ENCODE measurements at places on chromosomes 11 and 22.
A peak's percentile ranks its signal among the peaks of the same experiment; 100 is the strongest.

DNA sequence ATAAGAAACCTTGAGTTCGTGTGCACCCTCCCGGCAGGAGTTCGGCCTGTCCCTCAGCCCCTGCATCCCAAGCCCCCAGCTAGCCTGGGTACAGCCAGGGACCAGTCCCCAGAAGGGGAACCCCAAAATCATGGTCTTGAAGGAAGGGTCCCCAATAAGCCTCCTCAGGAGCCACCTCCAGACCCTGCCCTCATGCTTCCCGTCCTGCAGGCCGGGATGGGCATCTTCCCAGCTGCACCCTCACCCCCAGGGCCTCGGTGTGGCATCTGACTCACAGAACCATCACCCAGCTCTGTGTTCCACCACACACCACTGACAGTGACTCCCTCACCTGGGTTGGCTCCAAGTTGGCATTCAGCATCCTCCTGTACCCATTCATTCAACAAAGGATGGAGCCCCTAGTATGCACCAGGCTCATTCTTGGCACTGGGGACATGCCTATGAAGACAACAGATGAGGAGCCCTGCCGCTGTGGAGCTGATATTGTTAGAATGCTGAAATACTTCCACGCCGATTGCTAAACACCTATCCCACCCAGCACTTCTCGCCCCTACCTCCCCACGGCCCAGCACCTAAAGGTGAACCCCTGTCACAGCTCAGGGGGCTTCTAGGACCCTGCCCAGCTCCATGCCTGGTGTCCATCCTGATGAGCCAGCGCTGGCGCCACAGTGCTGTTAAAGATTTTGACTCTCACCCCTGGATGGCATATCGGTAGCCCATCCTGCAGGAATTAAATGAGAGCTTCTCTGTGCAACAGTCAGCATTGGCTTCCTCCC is 77.8 kb downstream of the BUD13 start:
- no peak for DNase-seq

- DNase-seq, result peak; percentile 37
Observed at GRCh38 chr11:77127235-77127911, 673 bp upstream of the MYO7A start.

DNA sequence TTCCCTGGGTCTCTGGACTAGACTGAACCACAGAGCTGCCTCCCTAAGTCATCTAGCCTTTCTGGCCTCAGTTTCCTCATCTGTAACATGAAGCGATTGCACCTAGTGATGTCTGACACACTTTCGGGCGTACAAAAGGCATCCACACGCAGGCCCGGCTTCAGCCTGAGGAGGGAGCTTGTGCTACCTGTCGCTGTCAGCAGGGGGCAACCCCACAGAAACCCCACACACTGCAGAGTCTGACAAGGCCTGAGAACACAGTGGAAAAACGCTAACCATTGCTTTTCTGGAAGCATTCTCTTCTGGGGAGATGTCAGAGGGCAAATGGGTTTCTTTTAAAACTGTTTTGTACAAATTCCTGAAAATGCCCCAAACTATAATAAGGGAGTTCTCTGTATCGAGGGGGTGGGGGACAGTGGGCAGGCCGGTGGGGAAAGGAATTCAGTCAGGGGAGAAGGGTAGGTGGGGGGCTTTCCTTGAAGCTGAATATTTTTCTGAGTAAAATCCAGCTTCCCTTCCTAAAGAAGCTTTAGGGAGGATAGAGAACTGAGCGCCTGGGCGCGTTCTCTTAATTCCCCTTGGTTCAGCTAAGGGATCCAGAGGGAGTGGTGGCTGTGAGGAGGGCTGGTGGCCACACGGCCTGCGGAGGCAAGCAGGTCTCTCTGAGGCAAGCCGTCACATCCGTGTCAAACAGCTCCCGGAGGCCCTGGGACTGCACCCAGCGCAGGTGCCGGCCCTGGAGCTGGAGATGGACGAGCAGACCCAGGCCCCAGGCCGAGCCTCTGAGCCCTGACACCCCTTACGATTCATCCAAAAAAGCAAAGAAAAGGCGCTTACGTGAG is 533 bp downstream of the ELF5 start:
- peak; percentile 8 for DNase-seq

- DNase-seq, result no peak
Observed at GRCh38 chr11:42244376-42244775, 784.9 kb upstream of the LRRC4C start.

GRCh38 chr11:124661553-124661952 is 12.0 kb downstream of the SIAE start:
- DNase-seq, result no peak

DNA sequence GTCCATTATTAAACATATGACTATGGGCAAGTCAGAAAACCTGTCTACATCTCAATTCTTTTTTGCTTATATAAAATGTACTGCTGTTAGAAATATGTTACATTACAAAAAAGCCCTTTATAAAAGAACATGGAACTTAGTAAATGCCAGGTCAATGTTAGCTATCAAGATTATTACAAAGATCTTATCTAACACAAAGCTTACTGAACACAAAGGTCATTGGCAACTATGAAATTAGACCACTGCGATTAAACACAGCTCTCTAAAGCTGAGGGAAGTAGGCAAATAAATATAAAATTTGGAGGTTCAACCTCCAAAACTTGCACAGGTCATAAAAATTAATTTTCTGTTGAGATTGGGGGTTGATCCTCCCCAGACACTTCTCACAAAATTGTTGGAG is 692.8 kb upstream of the CCDC90B start:
- no peak for DNase-seq

DNA sequence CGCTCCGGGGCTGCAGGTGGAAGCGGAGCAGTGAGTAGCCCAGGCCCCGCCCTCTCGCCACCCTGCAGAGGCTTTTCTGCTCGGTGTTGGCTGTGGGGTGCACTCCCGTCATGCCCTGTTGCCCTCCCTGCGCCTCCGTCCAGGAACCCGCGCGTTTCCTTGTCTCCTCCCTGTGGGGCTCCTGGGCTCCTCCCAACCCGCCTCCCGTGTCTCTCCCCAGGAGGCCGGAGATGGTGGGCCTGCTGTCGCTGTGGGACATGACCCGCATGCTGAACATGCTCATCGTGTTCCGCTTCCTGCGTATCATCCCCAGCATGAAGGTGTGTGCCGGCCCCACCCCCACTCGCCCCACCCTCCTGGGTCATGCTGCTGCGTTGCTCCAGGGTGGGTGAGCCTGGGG is 32.4 kb downstream of the TPCN2 start:
- no peak for DNase-seq

- no peak for DNase-seq
Observed at GRCh38 chr11:12556788-12557384, 117.3 kb upstream of the TEAD1 start.

GRCh38 chr11:119375337-119376196 is 5.9 kb downstream of the USP2 start:
- DNase-seq, result no peak

- DNase-seq, result no peak
Observed at GRCh38 chr11:62540804-62541701, 5.6 kb downstream of the AHNAK start.

GRCh38 chr22:25661073-25661472 is 80.9 kb upstream of the MYO18B start:
- DNase-seq, result no peak

- peak; percentile 37 for DNase-seq
Observed at GRCh38 chr11:112297248-112297866, 36.7 kb upstream of the PLET1 start.

- no peak for DNase-seq
Observed at GRCh38 chr11:30521297-30522071, 64.7 kb downstream of the MPPED2 start.

- no peak for DNase-seq
Observed at GRCh38 chr11:69438286-69438920, 43.1 kb upstream of the LINC01488 start.

- DNase-seq, result no peak
Observed at GRCh38 chr11:103907548-103908455, 128.6 kb upstream of the DDI1 start.

- no peak for DNase-seq
Observed at GRCh38 chr11:16685914-16686313, 52.5 kb upstream of the C11orf58 start.

DNA sequence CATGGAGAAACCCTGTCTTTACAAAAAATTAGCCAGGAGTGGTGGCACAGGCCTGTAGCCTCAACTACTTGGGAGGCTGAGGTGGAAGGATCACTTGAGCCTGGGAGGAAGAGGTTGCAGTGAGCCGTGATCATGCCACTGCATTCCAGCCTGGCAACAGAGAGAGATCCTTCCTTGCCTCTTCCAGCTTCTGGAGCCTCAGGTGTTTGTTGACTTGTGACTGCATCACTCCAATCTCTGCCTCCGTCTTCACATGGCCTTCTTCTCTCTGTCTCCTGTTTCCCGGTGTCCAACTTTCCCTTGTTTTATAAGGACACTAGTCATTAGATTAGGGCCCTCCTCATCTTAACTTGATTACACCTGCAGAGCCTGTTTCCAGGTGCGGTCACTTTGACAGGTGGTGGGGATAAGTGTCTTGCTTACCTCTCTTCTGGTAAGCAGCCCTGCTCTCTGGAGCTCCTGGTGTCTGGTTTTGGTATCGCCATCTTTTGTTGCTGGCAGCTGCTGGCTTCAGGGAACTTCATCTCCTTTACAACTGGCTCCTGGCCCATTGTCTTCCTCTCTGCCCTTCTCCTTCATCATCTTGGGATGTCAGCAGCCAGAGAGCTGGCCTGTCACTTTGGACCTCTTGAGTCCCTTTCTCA is 8.2 kb upstream of the USP2 start:
- no peak for DNase-seq

- no peak for DNase-seq
Observed at GRCh38 chr22:44489817-44490216, 8.2 kb downstream of the RTL6 start.

- DNase-seq, result no peak
Observed at GRCh38 chr11:95308512-95309035, 77.6 kb upstream of the SESN3 start.
